ENCODE measurements at places on chromosomes 1 and 21. TPM values are rescaled to one million over a fixed set of nuclear protein-coding genes. Genes with fewer than 3 reads are reported as not detected.

Gene GJC2
- total RNA-seq: 3.4 TPM

Gene MR1
- total RNA-seq: 22.5 TPM

Gene CELA3A
- total RNA-seq: not detected

Gene PTGS2
- total RNA-seq: 53.3 TPM

Gene IFNLR1
- total RNA-seq: not detected

Gene DCST1
- total RNA-seq: not detected

Gene GBP1
- total RNA-seq: 26.9 TPM

Gene AIM2
- total RNA-seq: not detected

Gene NGF
- total RNA-seq: 8.1 TPM

Gene CD1E
- total RNA-seq: not detected

All from smooth muscle cell of bladder (primary cell).